T-cell (primary cell): ENCODE measurements at places on chromosomes 16 and 17.

DNA sequence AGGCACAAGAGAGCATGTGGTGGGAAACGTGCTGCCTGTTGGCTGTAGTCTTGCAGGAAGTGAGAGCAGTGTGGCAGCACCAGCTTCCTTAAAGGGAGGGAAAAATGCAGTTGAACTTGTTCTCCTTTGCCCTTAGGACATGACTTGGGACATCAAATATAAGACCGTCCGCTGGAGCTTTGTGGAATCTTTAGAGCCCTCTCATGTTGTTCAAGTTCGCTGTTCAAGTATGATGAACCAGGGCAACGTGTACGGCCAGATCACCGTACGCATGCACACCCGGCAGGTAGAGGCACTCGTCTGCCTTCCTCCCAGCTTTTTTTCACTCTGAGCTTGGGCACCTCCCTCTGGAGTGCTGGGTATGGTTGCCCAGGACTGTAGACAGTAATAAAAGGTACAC is 23.3 kb downstream of the GPR179 start:
- no peak for DNase-seq

DNA sequence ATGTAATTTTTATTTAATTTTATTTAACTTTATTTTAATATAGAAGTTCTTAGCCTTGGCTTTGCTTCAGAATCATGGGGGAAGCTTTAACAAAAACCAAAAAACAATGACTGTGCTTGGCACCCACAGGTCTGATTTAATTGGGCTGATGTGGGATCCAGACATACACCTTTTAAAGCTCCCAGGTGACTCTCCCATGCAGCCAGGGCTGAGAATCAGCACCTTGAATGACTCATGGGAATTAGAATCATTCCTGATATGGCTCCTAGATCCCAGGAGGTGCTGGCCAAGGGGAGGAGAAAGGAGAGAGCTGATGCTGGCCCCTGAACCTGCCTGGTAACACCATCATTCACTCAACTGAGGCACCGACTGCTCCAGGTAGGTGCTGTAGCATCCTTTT is 240.7 kb downstream of the PARN start:
- DNase-seq: no peak

- no peak for DNase-seq
Measured at GRCh38 chr17:80106176-80106575, 4.8 kb downstream of the GAA start.

DNA sequence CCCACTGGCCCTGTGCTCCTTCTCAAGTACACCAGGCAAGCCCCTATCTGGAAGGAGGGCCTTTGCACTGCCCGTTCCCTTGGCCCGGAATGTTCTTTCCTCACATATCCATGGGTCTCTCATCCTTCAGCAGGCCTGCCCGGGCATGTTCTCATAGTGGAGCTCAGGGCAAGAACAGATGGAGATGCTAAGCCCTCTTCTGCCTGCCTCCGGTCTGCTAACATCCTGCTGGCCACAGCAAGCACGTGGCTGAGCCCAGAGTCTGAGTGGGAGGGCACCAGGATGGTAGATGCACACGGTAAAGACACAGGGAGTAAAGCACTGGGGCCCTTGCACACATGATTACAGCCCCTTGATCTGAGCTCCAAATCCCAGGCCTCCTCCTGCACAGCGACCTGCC is 19.8 kb upstream of the ANKRD40CL start:
- no peak for DNase-seq

- DNase-seq: no peak
Measured at GRCh38 chr17:56031636-56032035, 121.6 kb upstream of the ANKFN1 start.

- DNase-seq: no peak
Measured at GRCh38 chr17:35299135-35299534, 56.3 kb downstream of the SLFN5 start.

- DNase-seq: no peak
Measured at GRCh38 chr16:30559690-30560089, 1.5 kb upstream of the ZNF764 start.

DNA sequence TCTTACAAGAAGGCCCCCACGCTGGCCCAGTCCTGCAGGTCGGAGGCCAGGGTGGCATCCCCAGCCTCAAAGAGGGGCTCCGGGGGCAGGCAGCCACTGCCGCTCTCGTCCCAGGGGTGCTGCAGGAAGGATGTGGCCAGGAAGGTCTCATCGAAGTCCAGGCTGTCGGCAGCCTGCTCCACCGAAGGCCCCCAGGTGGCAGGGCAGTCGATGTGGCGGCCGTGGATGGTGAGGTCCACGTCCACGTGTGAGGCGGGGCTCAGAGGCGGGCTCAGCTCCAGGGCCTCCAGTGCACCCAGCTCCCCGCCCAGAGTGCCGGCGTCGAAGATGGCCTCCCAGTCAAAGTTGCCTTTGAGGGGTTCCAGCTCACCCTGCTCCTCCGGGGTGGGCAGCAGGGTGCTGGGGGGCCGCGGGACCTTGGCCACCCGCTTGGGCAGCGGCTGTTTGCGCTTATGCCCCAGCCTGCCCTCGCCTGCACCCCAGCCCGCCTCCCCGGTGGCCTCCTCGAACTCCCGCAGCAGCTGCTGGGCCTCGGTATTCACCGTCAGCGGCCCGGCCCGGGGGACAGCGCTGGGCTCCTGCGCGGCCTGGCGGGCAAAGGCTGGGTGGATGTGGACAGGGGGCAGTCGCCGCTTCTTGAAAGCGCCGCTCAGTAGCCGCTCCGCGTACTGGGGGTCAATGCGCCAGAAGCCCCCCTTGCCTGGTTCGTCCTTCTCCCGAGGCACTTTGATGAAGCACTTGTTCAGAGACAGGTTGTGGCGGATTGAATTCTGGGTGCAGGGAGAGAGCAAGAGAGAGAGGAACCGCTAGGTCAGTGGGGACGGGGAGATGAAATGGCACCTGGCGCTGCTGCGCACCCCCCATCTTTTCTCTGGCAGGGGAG is 3.5 kb downstream of the FOXJ1 start:
- no peak for DNase-seq

DNA sequence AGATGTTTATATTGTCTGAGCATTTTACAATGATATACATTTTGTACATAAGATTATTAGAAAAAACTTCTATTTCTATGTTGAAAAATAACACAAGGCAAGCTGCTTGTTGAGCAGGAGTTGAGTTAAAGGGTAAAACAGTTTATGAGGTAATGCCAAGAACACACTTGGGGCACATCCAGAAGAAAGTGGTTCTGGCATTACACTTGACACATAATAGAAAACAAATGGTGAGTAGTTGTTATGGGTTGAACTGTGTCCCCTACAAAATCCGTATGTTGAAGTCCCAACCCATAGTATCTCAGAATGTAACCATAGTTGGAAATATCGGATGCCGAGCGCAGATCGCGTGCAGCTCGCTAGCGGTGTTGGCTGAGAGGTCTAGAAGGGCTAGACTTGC is 354.3 kb upstream of the GOT2 start:
- DNase-seq: no peak

- DNase-seq: no peak
Measured at GRCh38 chr17:38606646-38607611, 1.2 kb upstream of the SRCIN1 start.

DNA sequence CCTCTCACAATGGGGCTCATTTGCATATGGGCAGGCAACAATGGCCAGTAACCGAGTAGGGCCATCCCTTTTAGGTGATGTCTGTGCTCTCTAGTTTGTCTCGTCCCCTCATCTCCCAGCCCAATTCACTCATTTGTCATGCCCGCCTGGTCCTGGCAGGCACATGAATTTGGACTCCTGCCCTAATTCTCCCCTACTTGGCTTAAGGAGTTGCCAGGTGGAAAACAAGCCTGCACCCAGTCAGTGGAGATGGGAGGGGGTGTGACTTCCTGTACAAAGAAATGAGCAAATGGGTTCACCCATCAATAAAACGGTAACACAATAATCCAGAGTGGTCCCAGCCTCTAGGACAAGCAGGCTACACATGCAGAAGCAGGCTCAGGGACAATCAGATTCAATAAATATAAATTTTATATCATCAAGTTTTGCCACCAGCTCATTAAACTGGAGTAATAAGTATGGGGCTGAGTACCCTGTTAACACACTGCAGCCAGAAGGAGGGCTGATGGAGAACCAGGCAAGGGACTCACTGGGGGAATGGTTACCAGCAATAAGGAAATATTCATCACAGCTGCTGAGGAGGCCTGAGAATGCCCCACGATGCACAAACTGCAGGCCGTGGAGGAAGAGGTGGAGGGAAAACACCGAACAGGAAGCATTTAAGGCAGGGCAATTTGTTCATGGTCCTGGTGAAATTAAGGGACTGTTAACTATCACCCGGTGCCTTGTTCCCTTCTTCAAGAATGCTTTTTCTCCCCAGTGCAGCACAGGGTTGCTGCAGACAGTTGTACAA is 84.4 kb upstream of the GPRC5B start:
- no peak for DNase-seq

- DNase-seq: no peak
Measured at GRCh38 chr17:42519546-42520491, 16.2 kb upstream of the NAGLU start.

- no peak for DNase-seq
Measured at GRCh38 chr16:88170528-88170991, 212.2 kb upstream of the ZNF469 start.

DNA sequence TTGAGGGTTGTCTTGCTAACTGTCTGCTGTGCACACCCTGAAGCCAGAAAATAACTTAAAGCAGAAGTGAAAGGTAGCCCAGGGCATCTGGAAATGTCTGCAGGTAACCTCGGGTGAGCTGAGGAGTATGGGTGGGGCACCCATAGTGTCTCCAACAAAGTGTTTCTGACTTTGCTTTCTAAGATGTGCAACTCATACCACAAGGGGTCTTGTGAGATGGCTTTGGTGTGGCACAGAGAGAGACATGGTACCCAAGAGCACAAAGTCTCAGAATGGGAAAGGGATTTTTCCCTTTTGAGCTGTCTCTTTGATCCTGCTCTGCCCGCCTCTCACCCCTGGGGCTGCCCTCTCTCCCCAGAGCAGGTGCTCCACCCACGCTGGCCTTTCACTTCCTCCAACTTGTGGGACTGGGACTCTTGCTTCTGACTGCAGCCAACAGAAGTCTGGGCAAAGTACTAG is 6.9 kb downstream of the CHD9 start:
- no peak for DNase-seq

GRCh38 chr17:57104461-57105175 is 19.6 kb downstream of the AKAP1 start:
- no peak for DNase-seq

GRCh38 chr16:89106533-89107202 is 13.0 kb downstream of the ACSF3 start:
- DNase-seq: no peak
